ENCODE measurements at places on chromosomes 12 and 14.

DNA sequence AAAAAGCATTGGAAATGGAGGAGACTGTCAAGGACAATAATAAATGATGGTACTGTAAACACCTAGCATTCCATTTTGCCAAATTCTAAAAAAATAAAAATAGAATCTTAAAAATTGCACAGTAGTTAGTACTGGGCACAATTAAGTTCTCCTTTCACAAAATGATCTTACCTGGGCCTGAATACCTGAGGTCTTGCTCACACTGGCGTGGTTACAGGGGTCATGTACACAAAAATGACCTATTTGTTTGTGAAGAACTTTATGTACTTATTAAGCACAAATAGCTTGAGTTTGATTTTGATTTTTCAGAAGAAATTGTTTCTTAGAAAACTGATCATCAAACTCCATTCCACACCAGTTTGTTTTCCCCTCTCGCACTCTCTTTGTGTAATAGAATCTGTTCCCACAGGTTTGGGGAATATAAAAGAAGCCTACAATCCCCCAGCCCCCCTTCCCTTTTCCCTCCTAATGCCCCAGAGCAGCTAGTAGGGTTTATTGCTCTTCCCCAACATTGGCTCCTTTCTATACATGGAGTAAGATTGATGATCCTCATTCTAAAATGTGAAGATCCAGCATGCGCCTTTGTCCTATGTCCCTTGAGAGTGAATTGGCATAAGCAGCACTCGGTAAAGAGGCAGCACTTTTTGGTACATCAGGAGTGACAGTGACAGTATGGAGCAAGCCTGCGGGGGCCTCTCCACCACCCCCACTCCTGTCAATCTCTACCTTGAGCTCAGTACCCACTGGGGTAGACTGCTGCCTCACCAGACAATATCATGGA is 204.3 kb downstream of the ASCL1 start:
- no peak for DNase-seq

DNA sequence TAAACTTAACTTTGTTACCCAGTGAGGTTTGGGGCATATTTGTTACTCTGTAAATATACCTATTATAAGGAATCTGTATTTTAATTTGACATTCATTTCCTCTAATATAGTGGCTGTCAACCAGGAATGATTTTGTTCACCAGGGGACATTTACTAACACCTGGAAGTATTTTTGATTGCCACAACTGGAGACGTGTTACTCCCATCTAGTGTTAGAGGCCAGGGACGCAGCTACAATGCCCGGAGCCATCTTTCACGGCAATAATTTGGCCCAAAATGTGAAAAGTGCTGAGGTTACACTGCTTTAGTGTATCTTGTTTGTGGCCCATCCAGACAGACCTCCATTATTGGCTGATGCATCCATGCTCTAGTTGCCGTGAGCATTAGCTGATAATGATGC is 881.3 kb upstream of the ATXN7L3B start:
- DNase-seq: no peak

- DNase-seq: no peak
Measured at GRCh38 chr12:26077915-26078702, 46.7 kb downstream of the BHLHE41 start.

DNA sequence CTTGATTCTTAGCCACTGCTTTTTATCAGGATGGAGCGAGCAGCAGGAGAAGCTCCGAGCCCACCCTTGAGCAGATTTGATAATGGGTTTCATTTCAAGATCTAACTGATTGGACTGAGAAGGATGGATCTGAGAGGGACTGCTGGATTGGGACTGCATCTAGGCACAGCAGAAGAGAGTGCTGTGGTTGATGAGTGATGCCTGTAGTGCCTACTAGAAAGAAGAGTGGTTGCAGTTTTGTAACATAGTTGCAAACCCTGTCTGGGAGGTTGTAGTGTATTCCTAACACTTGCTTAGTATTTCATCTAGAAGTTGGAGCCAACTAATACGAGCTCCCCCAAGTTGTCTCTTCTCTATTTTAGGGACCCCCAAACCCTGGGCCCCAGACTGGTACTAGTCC is 88.7 kb downstream of the ASCL1 start:
- DNase-seq: no peak

- no peak for DNase-seq
Measured at GRCh38 chr14:88882236-88882635, 57.8 kb downstream of the TTC8 start.

- DNase-seq: no peak
Measured at GRCh38 chr12:30440826-30441602, 254.7 kb downstream of the IPO8 start.

DNA sequence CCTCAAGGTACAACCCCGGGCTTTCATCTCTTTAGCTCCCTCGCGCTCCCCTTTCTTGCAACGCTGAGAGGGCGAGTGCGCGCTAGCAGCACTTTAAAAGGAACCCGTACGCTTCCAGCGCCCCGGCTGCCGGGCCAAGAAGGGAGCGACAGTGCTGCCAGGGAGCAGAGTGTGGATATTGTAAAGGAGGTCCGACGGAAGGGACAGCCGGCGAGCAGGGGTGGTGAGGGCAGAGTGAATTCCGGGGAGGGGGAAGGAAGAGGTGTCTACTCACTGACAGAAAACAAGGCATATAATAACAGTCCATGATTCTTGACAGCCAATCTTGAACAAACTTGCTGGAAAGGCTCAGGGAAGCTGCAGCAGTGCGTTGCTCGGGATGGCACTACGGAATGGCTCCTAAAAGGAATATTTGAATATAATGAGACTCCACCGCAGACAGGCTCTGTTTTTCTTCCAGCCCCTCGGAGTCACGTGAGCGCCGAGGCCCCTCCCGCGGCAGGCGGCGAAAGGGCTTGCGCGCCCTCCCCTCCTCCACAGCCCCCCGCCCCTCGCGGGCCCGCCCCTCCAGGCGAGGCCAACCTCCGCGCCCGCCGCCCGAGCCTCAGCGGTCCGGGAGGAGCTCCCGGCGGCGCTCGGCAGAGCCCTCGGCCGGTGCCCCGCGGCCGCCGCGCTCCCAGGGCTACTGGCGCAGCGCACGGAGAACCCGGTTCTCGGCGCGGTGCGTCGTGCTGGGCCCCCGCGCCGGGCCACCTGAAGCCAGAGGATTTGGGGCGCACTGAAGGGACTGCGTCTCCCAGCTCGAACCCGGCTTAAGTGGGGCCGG is 3.4 kb downstream of the BMP4 start:
- DNase-seq: peak; percentile 57

- DNase-seq: no peak
Measured at GRCh38 chr12:96155781-96156180, 38.4 kb upstream of the ELK3 start.

DNA sequence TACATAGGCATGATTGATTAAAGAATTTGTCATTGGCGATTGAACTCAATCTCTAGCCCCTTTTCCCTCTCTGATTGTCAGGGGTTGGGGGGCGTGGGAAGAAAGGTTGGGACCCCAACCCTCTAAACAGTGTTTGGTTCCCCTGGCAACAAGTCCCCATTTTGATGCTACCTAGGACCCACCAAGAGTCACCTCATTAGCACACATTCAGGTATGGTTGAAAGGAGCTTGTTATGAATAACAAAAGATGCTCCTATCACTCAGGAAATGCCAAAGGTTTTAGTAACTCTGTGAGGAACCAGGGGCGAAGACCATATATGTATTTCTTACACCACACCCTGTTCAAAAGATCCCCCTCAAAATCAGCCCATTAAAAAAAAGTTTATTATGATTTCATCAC is 14.3 kb downstream of the RNF212B start:
- DNase-seq: no peak

DNA sequence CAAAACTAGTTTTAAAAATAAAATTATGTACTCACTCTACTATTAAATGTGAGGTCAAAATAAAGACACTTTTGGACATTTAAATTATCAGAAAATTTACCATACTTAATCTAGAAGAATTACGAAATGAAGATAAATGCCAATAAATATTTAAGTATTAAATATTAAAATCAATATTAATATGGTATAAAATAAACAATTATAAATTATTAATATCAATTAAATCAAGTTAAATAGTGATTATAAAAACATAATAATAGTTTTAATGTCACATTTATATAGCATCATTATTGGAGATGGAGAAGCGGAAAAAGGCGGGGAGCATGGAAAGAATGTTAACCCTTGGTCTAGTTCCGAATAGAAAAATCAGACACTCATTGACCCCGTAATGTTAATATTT is 224.3 kb upstream of the MDGA2 start:
- no peak for DNase-seq

DNA sequence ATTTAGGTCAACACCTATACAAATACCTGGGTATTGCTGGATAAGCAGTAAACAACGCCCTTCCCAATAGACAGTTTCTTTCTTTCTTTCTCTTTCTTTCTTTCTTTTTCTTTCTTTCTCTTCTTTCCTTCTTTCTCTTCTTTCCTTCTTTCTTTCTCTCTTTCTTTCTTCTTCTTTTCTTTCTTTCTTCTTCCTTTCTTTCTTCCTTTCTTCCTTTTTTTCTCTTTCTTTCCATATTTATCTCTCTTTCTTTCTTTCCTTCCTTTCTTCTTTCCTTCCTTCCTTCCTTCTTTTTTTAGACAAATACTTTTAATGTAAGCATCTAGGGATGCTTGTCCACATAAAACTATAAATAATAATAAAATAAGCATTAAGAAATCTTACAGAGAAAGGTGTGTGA is 123.2 kb downstream of the KCNK10 start:
- DNase-seq: no peak

- DNase-seq: peak; percentile 4
Measured at GRCh38 chr12:43937947-43938346, 102.1 kb downstream of the TMEM117 start.

GRCh38 chr14:91154851-91155625 is 41.2 kb downstream of the DGLUCY start:
- peak; percentile 22 for DNase-seq

- DNase-seq: no peak
Measured at GRCh38 chr14:68284834-68285233, 465.3 kb downstream of the RAD51B start.

DNA sequence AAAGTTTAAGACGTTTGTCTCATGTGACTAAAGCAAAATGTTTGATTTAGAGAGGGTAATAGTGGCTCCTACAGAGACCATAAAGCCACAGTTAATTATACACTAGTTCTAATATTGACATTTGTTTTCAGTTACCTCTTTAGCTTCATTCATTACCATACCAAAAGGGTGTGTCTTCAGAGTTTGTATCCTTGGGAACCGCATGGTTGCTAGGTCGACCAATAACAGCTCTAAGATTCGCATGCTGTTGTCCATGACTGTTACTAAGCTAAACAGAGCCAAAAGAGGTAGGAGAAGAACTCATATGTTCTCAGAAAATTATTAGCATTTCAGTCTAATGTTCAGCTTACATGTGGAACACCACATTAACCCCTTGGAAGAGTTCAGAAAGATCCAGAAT is 36.2 kb upstream of the ETNK1 start:
- no peak for DNase-seq

DNA sequence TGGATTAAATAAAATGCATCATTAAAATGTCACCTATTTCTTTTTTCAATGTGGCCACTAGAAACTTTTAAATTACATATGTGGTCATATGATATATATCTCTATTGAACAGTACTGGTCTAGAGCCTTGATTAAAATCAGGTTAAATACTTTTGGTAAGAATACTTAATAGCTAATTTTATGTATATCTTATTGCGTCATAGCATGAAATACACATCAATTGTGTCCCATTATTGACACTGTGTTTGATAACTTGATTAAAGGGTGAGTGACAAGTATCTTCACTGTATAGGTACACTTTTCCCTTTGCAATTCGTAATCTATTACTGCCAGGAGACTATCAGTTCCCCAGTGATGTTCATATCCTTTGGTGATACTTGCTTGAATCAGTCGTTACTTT is 4.4 kb upstream of the HELB start:
- DNase-seq: no peak

DNA sequence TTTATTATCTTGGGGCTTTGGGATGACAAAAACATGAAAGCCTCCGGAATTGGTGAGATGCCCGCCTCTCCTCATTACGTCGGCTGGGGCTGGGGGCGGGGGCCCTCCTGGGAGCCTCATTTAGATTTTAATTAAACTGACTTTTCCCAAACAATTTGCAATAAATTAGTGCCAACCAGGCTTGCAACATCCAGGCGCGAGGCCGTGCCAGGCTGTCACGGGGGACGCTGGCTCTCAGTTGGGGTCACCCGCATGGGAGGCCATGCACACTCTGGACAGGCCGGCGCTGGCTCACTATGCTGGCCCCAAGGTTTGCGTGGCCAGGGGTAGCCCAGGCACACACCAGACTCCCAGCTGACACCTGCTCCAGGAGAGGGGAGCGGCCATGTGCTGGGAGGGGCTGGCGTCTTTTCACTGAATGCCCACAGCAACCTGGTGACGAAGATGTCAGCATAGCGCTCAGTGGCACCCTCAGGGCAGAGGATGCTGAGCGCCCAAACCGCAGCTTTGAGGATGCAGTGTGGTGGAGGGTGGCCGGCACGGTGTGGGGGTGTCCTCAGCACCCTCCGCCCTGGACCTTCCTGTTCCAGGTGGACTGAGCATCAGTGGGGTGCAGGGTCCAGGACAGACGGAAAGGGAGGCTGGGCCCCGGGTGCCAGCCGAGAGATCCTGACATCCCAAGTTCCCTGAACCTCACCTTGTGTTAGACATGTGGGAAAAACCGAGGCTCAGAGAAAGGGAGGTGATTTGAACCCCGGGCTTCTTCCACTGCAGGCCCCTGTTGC is 190.8 kb upstream of the C14orf180 start:
- DNase-seq: no peak

DNA sequence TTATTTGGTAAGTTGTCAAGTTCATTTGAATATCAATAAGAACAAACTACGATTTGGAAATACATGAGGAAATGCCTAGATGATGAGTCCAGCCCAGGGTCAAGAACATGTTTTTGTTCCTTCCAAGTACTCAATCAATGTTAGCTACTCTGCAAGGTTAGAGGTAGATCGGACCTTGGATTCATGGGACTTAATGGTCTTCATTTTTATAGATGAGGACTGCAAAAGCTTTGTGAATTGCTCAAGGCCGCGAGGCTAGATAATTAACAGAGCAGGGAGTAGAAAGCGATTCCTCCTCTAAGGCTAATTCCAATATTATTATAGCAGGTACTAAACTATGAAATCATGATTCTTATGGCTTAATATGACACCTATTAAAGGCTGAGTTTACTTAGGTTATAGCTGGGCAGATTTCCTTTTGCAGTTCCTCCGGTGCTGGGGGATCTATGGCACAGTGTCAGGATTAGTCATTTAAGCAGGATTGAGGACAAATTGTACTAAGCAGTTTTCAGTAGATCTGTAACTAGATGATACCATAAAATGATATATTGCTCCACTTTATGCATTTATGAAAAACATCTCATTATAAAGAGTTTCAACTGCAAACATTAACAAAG is 19.8 kb downstream of the NR1H4 start:
- DNase-seq: no peak
